NCI-H187 (cell line): ENCODE measurements at places on chromosomes 11 and 22.

DNA sequence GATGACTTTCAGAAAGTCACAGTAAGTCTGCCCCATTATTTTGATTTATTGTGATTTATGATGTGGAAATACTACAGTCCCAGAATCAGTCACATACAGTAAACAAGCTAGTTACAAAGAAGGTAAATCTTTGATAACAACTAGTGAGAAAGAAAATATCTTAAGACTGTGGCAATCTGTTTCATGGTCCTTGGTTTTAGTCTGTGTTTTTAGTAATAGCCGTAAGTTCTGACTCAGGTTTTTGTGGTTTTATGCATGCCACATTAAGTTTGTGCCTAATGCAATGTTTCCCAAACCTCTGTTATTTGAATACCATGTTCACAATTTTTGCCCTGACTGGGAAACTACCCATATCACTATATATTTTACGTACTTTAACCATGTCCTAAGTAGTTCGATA is 6.7 kb downstream of the CEP295 start:
- DNase-seq: no peak

DNA sequence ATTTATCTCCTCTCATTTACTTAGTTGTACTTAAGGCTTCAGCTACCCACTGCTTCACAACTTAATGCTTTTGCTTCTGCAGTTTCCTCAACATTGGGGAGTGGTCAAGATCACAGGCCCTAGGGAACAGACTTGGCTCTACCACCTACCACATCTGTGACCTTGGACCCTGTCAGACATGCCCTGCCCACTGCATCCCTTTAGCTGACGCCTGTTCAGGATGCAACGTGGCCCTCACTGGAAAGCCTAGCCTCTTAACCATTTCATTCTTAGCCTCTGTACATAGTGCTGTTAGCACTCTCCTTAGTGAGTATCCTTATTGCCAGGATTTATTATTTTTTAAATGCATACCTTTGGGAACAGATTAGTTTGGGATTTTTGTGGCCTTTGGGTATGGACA is 34.4 kb downstream of the TNRC6B start:
- DNase-seq: no peak

GRCh38 chr11:77082838-77083565 is 16.2 kb downstream of the CAPN5 start:
- no peak for DNase-seq

- no peak for DNase-seq
Observed at GRCh38 chr11:111796696-111797095, 30.5 kb upstream of the PPP2R1B start.

DNA sequence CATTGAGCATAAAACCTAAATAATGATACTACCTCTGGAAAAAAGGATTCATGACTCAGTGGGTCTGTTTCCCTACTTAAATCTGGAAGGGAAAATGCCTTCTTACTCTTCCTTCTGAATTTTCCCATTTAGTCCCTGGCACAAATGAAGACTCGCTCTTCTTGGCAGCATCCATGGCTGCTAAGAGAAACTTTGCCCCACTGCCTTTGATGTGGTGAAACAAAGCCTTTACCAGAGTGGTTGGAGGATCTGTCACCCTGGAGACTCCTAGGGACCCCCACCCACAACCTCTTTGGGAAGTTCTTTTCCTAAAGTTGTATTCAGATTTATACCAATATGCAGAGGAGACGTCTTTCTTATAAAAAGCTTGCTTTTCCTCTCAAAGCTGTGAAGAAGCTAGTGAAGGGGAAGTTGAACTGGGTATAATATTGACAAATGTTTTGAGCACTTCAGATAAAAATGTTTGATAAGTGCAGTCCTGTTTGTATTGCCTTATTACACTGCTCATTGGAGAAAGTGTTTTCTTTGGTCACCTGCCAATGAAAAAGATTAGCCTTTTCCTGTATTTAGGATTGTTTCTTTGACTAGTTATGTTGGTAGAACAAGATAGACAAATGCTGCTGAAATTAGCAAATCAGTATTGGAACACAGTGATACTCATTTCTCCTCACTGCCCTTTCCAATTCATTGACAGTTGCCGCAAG is 77.3 kb downstream of the ARFGAP2 start:
- no peak for DNase-seq

- DNase-seq: no peak
Observed at GRCh38 chr22:35918456-35918855, 110.2 kb downstream of the RBFOX2 start.

DNA sequence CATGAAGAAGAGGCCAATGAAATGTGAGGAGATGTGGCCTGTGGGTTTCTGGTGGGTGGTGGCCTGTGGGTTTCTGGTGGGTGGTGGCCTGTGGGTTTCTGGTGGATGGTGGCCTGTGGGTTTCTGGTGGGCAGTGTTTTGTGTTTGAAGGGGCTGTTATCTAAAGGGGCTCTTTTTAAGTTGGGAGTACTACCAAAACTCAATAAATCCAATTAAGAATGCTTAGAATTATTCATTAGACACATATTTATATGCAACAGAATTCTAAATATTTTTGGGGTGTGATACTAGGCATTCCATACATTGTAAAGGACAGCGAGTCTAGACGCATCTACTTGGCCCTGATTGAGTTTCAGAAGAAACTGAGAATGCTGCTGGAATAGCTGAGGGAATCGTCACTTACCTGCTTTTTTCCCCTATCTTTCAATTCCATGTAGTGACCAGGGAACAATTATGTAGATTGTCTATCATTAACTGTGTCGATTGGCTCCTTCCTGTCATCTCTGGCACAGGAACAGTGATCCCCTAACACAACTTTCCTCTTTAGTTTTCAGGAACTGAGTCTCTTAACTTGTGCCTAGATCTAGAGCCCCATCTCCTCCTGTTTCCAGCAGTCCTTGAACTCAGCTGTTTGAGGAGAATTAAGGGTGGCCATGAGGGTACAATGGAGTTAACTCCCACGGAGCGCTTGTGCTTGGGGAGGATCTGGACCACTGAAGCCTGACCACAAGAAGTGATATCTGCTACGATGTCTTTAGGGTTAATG is 37.3 kb upstream of the TOP3B start:
- DNase-seq: no peak

DNA sequence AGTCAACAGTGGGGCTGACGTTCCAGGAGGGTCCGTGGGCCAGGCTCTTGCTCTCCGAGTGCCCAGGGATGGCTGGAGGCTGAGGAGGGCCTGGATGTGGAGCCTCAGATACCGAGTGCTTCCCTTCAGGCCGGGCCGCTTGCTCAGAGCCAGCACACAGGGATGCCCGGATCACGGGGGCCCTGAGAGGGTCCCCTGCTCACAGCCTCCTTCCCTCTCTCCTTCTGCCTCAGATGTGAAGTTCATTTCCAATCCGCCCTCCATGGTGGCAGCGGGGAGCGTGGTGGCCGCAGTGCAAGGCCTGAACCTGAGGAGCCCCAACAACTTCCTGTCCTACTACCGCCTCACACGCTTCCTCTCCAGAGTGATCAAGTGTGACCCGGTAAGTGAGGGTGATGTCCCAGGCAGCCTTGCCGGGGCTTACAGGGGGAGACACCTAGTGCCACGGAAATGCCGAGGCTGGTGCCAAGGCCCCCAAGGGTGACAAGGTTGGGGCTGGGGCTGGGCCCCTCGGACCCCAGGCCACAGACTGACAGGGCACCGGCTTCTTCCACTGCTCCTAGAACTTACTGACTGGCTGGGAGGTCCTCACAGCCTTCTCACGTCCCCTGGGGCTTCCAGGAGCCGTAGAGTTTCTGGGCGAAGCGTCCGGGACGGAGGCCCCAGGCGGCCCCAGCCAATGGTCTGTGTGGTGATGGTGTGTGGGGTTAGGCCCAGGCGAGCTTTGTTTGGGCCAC is 7.0 kb downstream of the CCND1 start:
- DNase-seq: no peak

GRCh38 chr11:14773755-14774154 is 118.3 kb downstream of the CYP2R1 start:
- no peak for DNase-seq

- no peak for DNase-seq
Observed at GRCh38 chr11:69317401-69318092, 23.6 kb downstream of the MYEOV start.

DNA sequence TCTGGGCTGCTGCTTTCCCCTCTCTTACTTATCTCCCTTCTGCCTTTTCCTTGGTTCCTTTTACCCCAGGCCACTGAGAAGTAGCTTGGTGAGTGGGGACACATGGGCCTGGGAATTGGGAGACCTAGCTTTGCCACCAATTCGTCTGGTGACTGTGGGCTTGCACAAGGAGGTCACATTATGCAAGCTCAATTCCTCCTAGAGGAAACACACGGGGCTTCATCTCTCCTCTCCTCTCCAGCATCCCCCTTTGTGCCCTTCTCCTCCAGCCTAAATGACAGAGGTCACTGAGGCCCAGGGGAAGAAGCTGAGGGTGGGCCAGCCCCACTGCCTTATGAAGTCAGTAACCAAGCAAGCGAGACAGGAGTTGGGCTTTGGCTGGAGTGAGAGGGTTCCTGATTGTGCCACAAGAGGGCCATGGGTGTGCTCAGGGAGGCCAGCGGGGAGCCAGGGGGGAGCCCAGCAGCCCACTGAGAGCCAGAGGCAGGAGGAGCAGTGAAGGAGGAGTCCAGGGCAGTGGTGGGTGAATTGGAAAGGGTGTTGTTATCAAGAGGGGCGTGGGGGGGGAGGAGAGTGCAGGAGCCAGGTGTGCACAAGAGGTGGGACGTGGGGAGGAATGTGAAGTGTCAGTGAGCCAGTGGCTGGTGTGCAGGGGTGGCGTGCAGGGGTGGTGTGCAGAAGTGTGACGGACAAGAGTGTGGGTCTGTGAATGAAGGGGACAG is 2.0 kb downstream of the CLCF1 start:
- no peak for DNase-seq

DNA sequence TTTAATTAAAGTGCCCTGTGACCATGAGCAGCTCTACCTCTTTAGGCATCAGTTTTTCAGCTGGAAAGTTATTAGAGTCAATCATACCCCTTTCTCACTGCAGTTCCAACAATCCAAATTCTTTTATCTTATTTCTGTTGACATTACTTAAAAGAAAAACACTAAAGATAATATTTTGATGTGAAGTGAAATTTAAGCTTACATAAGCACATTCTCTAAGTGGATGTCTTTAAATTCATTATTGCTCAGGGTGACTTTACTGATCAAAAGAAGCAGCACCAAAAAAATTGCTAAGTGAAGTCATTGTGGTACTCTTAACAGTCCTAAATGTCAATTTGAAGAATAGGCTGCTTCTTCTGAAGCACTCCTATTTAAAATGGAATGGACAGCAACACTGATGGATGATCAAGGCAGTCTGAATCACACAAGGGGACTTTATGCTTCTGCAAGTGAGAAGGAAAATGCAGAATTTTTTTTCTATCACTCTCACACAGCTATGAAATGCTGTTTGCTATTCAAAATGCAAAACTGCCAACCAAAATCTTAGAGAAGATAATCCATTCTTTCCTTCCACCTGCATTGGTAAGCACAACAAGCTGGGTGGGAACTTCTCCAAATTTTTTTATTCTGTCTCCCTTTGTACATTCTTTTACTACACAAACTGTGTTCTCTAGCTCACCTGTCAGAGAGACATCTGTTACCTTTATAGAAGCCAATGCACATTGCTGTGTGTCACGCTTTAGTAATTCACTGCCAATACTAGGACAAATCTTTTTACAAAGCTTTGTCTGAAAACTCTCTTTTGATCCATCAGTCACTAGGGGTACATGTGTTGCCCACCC is 179.9 kb downstream of the GRIA4 start:
- DNase-seq: no peak

DNA sequence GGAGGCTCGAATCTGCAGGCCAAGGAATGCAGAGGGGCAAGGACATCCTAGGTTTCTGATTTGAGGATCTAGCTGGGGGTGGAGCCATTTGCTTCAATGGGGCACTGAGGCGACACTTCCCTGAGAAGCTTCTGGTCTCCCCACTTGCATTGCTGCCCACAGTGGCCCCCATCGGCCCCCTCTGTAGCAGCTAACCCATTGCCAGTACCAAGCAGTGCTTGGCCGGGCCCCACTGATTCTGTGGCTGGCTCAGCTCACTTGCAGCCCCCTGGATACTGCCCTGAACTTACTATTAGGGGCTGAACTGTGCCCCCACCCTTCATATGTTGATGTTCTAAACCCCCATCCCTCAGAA is 42.9 kb upstream of the SHISAL1 start:
- no peak for DNase-seq

DNA sequence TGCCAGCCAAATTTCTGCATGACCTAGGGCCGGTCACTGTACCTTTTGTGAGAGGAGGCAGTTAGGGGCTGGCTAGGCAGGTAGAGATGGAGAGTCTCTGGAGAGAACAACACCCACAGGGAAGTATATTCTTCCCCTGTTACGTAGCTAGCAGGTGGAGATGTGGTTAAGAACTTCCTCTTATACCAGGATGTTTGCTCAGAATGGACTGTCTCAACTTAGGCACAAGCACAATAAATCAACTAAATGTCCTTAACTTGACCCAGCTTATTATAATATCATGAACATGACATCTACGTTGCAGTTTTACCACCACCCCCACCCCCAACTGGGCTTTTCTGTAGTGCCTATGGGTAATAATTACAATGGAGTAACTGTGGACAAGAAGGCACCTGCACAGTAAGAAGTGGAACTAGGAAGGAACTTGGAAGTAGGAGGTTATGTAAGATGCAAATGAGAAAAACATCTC is 60.7 kb upstream of the MPEG1 start:
- DNase-seq: no peak

GRCh38 chr11:27300974-27301373 is 62.0 kb downstream of the CCDC34 start:
- DNase-seq: no peak

GRCh38 chr11:62223095-62223494 is 14.6 kb downstream of the SCGB2A1 start:
- no peak for DNase-seq

GRCh38 chr11:87239531-87239930 is 201.8 kb downstream of the TMEM135 start:
- DNase-seq: no peak

GRCh38 chr11:84249344-84250135 is 963.4 kb upstream of the CCDC90B start:
- no peak for DNase-seq

GRCh38 chr22:40610329-40610850 is 26.1 kb downstream of the MRTFA start:
- no peak for DNase-seq

DNA sequence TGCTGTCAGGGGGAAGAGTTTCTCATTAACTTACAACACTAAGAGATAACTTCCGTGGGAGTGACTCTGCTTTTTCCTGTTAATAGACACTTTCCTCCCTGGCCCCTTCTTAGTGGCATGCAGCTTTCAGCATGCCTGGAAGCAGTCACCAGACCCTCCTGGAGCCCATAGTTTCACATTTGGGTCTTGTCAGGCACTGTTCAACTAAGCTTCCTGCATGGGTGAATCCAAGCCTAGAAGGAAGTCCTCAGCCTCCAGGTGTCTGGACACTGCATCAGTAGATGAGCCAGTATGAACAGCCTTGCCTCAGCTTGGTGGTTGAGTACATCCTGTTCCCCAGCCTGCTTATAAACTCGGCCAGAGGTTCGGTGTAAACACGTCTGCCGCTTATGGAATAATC is 68.1 kb downstream of the PPP6R3 start:
- DNase-seq: no peak

- no peak for DNase-seq
Observed at GRCh38 chr11:29260939-29261705, 755.7 kb downstream of the KCNA4 start.
